ENCODE measurements at places on chromosomes 7 and 10.

DNA sequence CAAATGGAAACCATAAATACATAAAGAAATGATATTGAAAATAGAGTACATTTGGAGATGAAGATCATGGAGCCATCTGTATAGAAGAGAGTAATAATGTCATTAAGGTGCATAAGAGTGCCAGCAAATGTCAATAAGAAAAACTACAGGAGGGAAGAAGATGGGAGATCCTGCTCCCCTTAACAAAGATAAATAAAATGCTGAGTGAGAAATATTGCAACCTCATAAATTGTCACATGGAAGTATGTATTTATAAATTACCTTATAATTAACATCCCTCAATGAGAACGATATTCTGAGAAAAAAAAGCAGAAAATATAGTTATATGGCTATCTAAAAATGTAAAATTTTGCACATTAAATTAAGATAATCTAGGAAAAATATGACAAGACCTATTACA, 155.2 kb upstream of the PRSS1 start:
- no peak for DNase-seq

- DNase-seq = no peak
These were observed 171.1 kb upstream of the FZD8 start for GRCh38 chr10:35813219-35813618.

- no peak for DNase-seq
These were observed 12.6 kb upstream of the WDFY4 start for GRCh38 chr10:48671914-48672595.

- DNase-seq = no peak
These were observed 135.6 kb upstream of the RET start for GRCh38 chr10:42941295-42941644.

GRCh38 chr7:143892527-143893300, 9.3 kb downstream of the TCAF1 start:
- no peak for DNase-seq

DNA sequence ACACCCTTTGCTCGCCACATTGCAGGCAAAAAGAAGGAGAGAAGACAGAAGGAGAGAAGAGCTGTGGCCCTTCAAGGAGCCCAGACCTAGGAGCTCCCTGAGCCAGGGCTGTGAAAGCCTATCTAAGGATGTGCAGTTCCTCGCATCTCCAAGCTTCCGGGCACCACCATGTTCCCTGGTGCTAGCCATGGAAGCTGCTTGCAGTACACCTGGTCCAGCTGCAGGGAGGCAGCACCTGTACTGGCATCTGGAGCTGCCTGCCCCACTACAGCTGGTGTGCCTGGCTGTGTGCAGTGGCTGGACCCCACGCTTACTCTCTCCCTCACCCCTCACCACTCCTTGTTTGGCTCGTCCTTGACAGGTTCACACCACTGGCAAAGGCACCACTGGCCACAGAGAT, 1111.8 kb upstream of the POT1 start:
- no peak for DNase-seq

- peak; percentile 19 for DNase-seq
These were observed 91.2 kb downstream of the SPAG6 start for GRCh38 chr10:22436526-22436892.

GRCh38 chr10:69419096-69419743, 2.5 kb upstream of the TACR2 start:
- no peak for DNase-seq

DNA sequence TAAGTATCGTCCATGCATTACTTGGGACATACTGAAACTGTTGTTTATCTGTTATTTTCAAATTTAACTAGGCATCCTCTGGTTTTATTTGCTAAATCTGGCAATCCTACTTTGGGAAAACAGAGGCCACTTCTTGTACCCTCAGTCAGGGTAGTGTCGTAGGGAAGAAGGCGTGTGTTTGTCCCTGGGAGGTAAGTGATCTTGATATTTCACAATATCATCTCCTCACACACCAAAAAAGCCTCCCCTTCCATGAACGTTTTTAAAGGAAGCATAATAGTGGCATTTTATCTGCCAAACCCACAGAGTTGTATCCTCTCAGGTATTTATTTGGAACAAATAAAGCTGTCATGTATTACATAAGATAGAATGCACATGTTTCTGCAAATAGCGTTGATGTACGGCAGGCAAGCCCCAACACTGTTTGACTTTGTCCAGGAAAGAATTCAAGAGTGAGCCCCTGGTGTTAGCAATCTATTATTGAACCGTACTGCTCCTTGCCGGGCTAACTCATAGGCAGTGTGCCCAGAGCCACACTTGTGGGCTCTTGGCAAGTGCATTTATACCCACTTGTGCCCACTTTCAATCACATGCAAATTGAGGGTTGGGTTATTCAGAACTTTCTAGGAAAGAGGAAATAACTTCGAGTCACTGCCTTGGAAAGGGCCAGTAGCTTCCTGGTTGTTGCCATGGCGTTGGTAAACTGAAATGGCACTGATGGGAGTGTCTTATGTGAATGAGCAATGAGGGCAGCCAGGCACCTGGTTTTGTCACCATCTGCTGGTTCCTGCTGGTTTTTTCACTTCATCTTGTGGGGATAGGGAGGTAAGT, 266.0 kb downstream of the USP6NL start:
- DNase-seq = no peak

GRCh38 chr7:2519119-2519930, at the start of gene LFNG:
Gene LFNG, plus strand, starts transcription at chr7:2519774. Its CDS starts 88 bp downstream, at chr7:2519862.
- peak; percentile 73 for DNase-seq

- DNase-seq = no peak
These were observed 158.3 kb downstream of the TCF7L2 start for GRCh38 chr10:113108194-113108835.

GRCh38 chr10:104351919-104352318, 1.7 kb upstream of the CFAP58 start:
- DNase-seq = no peak

GRCh38 chr7:151283302-151283701, 34.8 kb upstream of the SMARCD3 start:
- DNase-seq = no peak

DNA sequence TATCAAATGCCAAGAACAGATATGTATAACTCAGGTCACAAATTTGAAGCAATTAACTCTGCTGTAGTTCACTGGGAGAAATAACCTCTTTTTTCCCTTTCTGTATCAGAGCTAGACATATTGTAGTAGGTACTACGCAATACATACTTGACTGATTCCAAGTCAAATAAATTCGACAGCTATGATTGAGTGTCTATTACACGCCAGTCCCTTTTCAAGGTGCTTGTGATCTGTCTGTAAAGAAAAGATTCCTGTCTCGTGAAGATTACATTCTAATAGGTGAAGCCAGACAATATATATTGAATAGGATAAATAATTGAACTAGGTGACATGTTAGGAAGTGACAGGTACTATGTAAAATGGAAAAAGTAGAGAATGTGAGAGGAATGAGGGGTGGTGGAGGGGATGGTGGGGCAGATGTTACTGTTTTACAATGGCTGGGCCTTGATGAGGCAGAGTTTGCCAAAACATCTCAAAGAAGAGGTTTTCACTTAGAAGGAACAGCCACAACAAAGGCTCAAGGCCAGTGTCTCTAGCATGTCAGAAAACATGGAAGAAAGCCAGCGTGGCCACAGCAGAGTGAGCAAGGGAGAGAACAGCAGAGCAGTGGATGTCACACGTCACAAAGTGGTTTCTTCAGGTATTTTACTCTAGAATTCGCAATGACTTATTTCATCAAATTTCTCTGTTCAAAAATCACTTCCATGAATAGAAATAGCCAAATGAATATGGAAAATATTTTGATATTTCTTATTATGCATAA, 282.6 kb upstream of the CACNA2D1 start:
- DNase-seq = no peak

- no peak for DNase-seq
These were observed 8.3 kb upstream of the PRKAG2 start for GRCh38 chr7:151885202-151885580.

GRCh38 chr7:25863729-25864110, 288.3 kb upstream of the NFE2L3 start:
- no peak for DNase-seq

- DNase-seq = no peak
These were observed 253.3 kb downstream of the PRPF18 start for GRCh38 chr10:13840036-13840435.

GRCh38 chr7:55435466-55435865, 70.3 kb downstream of the LANCL2 start:
- DNase-seq = no peak

DNA sequence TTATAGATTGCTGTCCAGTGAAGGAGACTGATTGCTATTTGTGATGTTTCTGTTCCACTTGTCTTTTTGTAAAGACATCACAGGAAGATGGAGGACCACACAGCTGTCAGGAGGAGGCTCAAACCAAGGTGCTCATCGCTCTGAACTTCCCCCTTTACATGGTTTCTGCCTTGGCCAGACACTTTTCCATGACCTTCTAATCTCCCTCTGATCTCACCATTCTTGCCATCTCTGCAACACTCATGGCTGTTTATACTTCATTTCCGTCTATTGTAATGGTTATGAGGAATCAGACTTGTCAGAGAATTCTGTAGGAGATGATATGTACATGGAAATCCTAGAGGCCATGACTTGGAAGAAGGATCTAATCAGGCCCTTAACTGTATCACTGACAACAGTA, 1.7 kb upstream of the TAS2R5 start:
- DNase-seq = no peak

DNA sequence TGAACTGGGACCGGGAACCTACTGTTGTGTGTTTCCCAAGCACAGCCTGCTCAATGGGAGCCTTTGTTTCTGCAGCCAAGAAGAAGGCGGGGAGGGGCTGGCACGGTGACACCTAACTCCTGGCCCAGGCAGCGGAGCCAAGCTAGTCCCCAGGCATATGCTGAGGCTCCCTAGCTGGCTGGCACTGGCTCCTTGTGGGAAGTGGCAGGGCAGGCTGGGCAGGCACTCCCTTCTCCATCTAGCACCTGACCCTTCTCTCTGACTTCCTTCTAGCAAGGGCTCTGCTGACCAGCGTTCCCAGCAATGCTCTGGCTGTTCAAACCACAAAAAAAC, 325.0 kb downstream of the PLXNA4 start:
- DNase-seq = no peak

GRCh38 chr10:45580371-45581215, 92.0 kb downstream of the ZFAND4 start:
- DNase-seq = no peak

- DNase-seq = no peak
These were observed 107.8 kb upstream of the ZNF438 start for GRCh38 chr10:31139497-31139896.

GRCh38 chr10:1515780-1516491, 221.4 kb downstream of the ADARB2 start:
- no peak for DNase-seq

DNA sequence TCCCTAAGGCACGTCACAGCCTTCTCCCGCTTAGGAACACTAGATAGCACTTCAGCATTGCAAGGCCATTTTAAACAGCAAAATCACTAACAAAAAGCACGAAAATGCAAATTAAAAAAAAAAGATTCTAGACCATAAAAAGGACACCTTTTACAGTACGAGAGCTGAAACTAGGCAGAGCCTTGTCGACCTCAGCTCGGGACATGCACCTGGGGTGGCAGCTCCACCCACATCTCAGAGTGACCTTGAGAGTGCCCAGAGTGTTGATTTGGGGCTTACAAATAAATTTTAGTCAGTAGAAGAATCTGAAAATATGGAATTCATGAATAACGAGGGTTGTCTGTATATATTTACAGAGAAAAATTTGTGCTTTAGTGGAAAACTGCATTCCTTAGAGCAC, 1.1 kb downstream of the MRPS24 start:
- DNase-seq = no peak

GRCh38 chr10:86048973-86049372, 317.6 kb downstream of the GRID1 start:
- DNase-seq = no peak

- no peak for DNase-seq
These were observed 41.3 kb downstream of the ARID5B start for GRCh38 chr10:61942604-61943461.

DNA sequence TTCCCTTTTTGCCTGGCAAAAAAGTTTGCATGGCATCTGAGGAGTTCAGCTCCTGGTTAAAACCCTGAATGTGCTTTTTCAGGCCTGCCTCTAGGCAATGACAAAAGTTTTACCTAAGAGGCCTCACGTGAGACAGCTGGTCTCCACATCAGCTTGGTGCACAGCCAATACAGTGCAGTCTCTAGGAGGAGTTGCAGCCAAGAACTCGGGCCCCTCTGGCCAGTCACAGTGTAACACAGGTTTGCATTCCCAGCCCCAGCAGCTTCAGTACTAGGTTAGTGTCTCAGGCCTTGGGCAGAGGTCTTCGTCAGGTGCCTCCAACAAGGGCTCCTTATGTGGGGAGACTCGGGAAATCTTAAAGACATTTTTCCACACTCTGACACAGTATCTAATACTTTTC, 771.7 kb downstream of the SORCS1 start:
- no peak for DNase-seq

DNA sequence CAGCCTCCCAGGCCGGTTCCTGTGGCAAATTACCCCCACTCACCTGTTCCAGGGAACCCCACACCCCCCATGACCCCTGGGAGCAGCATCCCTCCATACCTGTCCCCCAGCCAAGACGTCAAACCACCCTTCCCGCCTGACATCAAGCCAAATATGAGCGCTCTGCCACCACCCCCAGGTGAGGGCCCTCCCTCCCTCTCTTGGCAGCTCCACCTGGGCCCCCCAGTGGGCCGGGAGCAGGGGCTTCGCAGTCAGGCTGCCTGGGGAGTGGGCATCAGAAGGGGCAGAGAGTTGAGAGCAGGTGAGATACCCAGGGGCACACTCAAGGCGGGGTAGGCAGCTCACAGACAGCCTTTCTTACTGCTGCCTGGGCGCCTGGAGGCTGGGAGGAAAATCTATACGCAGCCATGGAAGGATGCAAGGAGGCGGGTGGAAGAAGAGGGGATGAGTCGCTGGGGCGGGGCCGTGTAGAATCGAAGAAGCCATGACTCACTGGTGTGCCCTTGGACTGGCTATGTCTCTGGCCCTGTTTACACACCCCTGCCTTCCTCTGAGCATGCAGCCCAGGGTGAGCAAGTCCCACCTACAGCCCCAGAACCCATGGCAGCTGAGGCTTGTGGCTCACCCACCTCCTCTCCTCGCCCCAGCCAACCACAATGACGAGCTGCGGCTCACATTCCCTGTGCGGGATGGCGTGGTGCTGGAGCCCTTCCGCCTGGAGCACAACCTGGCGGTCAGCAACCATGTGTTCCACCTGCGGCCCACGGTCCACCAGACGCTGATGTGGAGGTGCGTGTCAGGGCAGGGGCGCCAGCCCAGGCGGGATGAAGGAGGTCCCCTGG, 48.6 kb upstream of the PPIF start:
- peak; percentile 36 for DNase-seq

DNA sequence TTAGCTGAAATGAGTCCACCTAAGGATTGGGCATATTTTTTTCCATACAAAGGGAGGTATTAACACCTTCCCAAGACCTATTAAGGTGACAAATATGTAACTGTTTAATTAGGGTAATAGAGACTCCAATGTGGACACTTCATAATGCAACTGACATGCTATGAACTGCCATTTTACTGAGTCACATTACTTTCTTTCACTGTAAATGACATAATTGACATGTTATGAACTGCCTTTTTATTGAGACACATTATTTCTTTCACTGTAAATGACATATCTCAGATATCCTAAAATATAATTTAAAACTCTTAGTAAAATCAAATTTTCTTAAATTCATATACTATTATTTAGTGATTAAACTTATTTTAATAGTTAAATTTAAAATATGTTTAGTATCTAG, 528.8 kb upstream of the PCDH15 start:
- no peak for DNase-seq

GRCh38 chr7:73622909-73623797, 1.2 kb downstream of the MLXIPL start:
- DNase-seq = no peak

Measured in activated CD8-positive, alpha-beta memory T cell treated with anti-CD3 and anti-CD28 coated beads for 4 hours (primary cell).